ENCODE measurements at places on chromosomes 4 and X.

DNA sequence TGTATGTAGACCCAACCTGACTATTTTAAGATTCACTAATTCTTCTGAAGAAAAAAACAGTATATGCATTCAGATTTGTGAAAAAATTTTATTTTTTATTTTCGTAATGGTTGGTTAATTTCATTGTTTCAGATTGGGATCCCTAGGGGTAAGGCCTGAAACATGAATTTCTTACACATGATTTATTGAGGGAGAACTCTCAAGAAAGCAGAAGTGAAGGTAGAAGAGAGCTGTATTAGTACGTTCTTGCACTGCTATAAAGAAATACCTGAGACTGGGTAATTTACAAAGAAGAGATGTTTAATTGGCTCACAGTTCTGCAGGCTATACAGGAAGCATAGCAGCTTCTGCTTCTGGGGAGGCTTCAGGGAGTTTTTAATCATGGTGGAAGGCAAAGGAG, 611.9 kb upstream of the TECRL start:
- DNase-seq = peak; percentile 64

DNA sequence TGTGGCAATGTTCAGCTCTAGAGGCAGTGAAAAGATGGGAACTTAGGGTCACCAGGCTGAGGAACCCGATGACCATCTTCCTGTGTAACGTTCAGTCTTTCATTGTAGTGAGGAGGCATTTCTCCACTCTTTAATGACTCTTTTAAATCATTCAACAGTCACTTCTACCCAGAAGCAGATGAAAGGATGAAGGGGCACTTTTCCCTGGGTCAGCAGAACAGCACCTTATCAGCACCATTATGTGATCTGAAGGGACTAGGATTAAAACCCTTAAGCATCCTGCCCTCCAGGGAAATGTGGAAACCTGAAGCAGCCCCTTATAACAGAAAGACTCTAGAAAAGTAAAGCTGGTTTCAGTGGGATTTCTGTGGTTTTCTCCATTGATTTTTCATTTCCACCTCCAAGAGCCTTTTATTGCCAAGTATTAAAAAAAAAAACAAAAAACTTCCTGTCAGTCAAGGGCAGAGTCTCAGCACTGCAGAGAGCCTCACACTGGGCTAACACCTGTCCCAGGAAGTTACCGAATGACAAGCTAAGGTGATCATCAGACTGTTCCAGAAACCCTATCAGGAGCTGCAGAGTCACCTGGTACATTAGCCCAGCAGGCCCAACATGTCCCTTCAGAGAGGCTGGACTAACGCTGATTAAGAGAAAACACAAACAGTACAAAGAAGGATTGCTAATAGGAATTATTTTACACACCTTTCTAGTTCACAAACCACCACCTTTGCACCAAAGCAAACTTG, 185.9 kb downstream of the SHROOM3 start:
- DNase-seq = no peak

- DNase-seq = no peak
Measured at GRCh38 chr4:21649391-21650090, 299.0 kb downstream of the KCNIP4 start.

DNA sequence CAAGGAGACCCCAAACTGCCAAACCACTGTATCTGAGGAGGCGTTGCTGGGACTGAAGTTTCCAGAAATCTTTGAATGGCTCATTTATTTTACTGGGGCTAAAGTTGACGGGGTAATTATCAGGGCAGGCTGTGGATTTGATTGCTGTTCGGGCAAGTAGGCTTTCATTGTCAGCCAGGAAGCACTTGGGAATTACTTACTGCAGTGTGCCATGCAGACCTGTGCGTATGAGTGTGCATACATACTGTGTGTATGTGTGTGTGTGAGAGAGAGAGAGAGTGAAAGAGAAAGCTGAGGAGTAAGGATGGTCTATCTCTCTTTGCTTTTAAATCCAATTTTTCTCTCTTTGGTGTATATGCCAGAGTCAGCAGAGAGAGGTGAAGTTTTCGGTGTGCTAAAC, 122.7 kb downstream of the NPNT start:
- DNase-seq = no peak
